ENCODE measurements at places on chromosomes 11 and 22.

DNA sequence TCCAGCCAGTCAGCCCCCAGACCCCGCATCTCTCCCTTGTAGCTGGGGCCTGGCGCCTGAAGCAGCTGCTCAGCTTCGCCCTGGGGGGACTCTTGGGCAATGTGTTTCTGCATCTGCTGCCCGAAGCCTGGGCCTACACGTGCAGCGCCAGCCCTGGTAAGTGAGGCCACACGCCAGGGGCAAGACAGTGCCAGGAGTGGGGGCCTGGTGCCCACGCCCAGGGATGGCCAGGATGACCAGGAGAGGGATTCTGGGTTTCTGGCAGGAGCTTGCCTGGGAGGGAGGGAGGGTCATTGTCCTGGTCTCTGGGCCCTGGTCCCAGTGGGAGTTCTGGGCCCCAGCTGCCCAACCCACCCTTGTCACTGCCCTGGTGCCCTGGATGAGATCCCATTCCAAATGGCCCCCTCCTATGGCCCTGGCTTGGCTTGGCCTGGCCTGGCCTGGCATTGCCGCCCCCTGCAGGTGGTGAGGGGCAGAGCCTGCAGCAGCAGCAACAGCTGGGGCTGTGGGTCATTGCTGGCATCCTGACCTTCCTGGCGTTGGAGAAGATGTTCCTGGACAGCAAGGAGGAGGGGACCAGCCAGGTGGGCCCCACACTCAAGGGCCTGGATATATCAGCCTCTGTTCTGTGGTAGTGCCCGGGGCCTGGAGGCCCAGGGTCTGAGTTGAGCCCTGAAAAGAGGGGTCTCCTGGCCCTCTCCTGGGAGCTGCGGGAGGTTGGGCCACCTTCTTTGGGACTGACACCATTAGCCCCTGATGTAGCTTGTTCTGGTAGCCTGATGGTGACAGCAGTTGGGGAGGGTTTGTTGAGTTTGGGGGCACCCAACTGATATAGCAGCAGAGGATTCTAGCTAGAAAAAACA is 3.7 kb downstream of the SLC39A13 start:
- peak; percentile 42 for DNase-seq
- peaks cover 34% of the 10 kb centered on the region for H3K4me1 ChIP-seq
- no peaks in the 10 kb centered on the region for H3K27me3 ChIP-seq
- H3K27ac ChIP-seq, result peak overlapping the region; percentile 68

GRCh38 chr11:64516226-64516625 is 74.8 kb upstream of the SLC22A12 start:
- DNase-seq, result no peak
- H3K27ac ChIP-seq, result no peak overlapping the region
- no peaks in the 10 kb centered on the region for H3K36me3 ChIP-seq
- H3K4me3 ChIP-seq, result no peak overlapping the region
- H3K4me1 ChIP-seq, result no peaks in the 10 kb centered on the region

GRCh38 chr11:119423509-119424254 is 710 bp upstream of the THY1 start:
- DNase-seq, result no peak
- no peaks in the 10 kb centered on the region for H3K36me3 ChIP-seq
- H3K27me3 ChIP-seq, result peaks cover 96% of the 10 kb centered on the region
- H3K4me1 ChIP-seq, result peaks cover 18% of the 10 kb centered on the region
- H3K4me3 ChIP-seq, result peak overlapping the region; percentile 46

DNA sequence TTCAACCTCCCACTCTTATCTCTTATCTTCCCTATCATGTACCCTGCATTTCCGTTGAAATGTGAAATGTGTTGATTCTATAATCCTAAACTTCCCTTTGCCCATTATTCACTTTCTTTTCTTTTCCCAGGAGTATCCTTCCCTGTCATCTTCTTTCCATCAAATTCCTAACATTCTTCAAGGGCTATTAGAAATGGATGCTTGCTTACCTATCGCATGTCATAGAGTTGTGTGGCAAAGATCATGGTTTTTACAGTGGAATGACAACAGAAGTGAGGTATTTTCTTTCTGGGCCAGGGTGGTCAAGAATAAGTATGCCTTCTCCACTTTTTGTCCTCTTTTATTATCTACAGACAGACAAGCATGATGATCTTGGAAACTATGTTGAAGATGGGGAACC is 124.4 kb upstream of the SLC5A12 start:
- H3K27ac ChIP-seq, result no peak overlapping the region
- no peaks in the 10 kb centered on the region for H3K36me3 ChIP-seq
- no peak overlapping the region for H3K4me3 ChIP-seq
- no peaks in the 10 kb centered on the region for H3K4me1 ChIP-seq
- H3K27me3 ChIP-seq, result no peaks in the 10 kb centered on the region
- no peak for DNase-seq

DNA sequence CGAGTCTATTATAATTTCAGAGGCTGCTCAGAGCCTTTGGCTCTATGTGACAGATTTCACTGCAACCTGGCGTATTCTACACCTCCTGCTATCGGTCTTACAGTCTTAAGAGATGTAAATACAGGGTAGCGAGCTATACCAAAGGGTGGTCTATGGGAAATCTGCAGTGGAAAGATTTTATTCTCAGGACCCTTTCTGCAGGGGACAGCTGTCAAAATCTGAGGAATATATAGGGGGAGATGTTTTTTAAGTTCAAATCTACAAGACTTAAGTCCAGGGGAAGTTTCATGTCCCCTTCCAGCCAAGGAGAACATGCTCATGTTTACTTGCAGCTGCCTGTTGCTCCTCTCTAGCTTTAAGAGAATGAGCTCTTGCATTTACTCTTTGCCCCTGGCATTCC is 62.7 kb downstream of the MICAL2 start:
- no peaks in the 10 kb centered on the region for H3K27me3 ChIP-seq
- DNase-seq, result no peak
- H3K4me3 ChIP-seq, result no peak overlapping the region

DNA sequence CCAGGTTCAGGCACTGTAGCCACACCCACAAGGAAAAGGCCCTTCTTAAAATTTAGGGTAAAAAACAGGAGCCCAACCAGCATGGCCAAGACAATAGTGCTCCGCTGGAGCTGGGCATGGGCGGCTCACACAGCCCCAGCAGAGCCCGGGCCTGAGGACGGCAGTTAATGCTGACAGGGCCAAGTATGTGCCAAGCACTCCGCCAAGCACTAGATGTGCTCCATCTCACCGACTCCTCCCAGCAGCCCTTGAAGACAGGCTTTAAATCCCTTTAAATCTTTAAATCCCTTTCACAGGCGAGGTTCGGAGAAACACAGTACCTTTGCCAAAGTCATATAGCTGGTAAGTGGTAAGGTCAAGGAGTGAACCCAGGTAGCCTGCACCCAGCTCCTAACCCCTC is 4.8 kb downstream of the ARFGAP2 start:
- H3K27me3 ChIP-seq, result no peaks in the 10 kb centered on the region
- H3K36me3 ChIP-seq, result peaks cover 38% of the 10 kb centered on the region
- H3K4me1 ChIP-seq, result peaks cover 35% of the 10 kb centered on the region
- no peak overlapping the region for H3K4me3 ChIP-seq
- H3K27ac ChIP-seq, result no peak overlapping the region
- no peak for DNase-seq

DNA sequence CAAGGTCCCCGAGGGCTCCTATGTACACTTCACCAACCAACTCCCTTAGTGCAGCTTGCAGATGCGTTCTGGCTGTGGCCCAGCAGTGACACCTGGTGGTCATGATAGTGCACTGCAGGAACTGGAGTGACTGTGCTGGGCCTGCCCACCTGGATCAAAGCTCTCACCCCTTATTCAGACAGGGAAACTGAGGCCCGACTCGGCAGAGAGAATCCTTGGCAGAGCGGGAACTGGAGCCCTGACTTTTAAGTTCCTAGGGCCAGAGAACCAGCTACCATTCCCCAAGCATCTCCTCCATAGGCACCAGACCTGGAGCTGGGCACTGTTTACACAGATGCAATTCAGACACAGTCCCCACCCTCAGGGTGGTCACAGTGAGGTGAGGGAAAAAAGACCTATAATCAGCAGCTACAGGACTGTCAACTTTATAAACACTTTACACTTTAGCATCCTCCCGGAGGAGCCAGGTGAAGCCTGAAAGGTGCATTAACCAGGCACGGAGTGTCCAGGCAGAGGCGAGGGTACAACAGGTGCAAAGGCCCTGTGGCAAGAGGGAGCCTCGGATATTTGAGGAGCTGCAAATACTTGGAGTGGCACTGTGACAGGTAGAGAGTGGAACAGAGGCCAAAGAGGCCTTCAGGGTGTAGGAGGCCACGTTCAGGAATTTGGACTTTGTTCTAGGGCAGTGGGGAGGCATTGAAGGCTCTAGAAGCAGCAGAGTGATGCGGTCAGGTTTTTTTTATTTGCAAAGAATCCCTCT is 22.0 kb downstream of the RHBDD3 start:
- no peaks in the 10 kb centered on the region for H3K36me3 ChIP-seq
- H3K4me1 ChIP-seq, result peaks cover 5% of the 10 kb centered on the region
- H3K27ac ChIP-seq, result no peak overlapping the region

- H3K36me3 ChIP-seq, result no peaks in the 10 kb centered on the region
- H3K27me3 ChIP-seq, result no peaks in the 10 kb centered on the region
- H3K4me1 ChIP-seq, result peaks cover 23% of the 10 kb centered on the region
- peak overlapping the region; percentile 67 for H3K27ac ChIP-seq
Observed at GRCh38 chr11:72772059-72772458, 19.9 kb upstream of the ARAP1 start.
